ENCODE measurements at places on chromosomes 7 and 10.

- DNase-seq, result no peak
Measured at GRCh38 chr7:48042216-48042615, 6.9 kb downstream of the C7orf57 start.

GRCh38 chr7:154743206-154743605, 259.7 kb downstream of the PAXIP1 start:
- no peak for DNase-seq

DNA sequence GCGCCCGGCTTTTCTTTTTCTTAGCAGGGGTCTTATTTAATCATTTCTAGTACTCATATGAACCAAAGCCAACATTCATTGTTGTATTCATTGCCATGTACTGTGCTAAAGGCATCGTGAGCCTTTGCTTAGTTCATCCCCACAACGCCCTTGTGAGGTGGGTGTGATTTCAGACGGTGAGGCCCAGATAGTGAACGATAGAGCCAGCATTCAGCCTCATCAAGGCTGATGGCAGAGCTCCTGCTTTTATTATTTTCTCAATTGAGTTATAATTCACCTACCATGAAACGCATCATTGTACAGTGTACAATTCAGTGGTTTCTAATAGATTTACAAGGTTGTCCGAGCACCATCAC, 50.1 kb downstream of the HK1 start:
- no peak for DNase-seq

DNA sequence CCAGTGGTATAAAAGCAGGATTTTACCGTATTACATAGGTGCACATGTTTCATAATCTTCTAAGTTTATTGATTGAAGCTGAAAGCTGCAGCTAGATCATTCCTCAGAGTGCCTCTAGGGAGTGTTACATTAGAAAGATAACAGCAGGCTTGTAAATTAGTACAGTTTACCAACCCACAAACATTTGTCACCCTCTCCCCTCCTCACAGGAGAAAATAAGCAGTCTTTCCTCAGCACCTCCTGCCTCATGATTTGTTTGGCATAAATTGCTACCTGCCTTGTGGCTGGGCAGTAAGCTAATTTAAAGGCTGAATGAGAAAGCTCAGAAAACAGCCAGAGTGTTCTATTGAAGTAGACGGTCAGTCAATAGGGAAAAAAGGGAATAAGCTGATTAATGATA, 74.2 kb downstream of the NXPH1 start:
- no peak for DNase-seq

- DNase-seq, result peak; percentile 69
Measured at GRCh38 chr10:73992899-73993788, 4.8 kb upstream of the VCL start.

DNA sequence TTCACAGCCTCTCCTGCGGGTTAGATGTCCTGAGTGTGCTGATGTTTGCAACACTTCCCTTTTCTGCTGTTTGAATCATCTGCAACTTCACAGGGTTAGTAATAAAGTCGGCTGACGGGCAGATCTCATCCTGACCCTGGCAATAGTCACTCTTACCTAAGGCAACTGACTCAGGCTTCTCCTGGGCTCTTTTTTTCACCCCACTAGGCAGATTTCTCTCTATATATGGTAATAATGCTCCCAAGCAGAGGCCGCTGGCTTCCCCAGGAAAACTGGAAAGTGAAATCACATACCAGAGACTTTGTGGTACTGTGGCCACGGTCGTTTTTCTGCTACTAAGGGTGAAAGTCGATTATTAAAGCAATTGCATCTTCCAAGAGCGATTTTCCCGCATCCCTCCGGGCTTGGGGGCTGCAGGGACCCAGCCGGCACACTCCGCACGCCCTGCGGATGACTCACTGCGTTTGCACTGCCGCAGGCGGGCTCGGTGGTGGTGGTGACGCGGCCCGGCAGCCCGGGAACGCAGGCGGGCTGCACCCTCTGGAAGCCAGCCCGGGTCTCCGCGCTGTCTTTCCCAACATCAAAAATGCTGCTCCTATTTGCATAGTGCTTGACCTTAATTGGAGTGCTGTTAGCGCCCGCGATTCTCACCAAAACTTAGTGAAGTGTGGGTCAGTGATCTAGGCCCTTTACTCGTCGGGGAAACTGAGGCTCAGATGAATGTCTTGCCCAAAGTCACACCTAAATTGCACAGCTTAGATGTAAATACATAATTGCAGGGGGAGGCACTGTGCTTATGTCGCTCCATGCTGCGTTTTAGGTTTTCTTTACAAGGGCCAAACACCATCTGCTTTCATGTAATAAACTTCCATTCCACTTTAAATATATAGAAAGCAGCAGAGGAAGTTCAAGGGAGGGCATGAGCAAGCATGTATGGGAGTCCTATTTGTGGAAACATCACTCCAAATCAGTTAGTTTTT, 47.6 kb upstream of the ITGB1 start:
- peak; percentile 96 for DNase-seq

DNA sequence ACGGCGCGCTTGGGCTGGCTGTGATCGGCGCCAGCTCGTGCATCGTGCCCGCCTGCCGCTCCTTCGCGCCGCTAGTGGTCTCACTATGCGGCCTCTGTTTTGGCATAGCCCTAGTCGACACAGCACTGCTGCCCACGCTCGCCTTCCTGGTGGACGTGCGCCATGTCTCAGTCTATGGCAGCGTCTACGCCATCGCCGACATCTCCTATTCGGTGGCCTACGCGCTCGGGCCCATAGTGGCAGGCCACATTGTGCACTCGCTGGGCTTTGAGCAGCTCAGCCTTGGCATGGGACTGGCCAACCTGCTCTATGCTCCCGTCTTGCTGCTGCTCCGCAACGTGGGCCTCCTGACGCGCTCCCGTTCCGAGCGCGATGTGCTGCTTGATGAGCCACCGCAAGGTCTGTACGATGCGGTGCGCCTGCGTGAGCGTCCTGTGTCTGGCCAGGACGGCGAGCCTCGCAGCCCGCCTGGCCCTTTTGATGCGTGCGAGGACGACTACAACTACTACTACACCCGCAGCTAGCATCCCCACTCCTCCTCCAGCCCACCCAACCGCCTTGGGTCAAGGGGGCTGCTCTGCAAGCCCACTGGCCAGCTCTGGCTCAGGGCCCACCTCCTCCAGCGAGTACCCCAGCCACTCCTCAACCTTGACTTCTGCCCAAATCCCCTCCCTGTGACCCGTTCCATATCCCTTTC, 1.9 kb downstream of the SLC18A3 start:
- DNase-seq, result no peak

DNA sequence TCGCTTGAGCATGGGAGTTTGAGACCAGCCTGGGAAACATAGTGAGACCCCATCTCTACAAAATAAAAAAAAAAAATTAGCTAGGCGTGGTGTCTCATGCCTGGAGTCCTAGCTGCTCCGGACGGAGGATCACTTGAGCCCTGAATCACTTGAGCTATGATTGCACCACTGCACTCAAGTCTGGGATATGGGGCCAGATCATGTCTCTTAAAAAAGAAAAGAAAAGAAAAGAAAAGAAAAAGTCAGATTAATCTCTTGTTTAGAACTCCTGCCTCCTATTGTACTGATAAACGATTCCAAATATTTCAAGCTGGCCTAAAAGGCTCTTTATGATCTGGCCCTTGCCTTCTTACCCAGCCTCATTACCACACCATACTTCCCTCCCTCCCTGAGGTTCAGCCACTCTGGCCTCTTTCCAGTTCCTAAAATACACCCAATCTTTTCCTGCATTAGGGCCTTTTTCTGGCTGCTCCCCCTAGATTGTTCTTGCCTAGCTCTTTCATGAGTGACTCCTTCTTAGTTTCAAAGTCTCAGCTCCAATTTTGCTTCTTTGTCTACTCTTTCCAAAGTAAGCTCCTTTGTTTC, 41.7 kb downstream of the VCL start:
- DNase-seq, result peak; percentile 50

- no peak for DNase-seq
Measured at GRCh38 chr10:12448340-12448728, 99.0 kb downstream of the CAMK1D start.

DNA sequence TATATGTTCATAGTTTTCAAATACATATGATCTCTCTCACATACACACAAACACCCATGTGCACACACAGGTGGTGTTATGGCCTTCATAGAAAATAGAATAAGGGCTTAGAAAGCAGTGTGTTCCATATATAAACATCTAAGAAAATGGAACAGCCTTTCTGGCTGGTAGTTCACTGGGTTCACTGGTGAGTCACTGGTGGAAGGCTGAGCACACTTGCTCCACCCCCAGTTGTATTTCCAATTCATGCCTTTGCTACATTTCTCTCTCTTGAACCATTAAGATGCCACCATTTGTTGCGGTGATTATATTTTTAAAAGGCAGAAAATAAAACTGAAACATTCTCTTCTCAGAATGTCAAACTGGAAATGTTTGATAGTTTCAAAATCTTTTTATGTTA, 252.1 kb downstream of the GLI3 start:
- peak; percentile 10 for DNase-seq

- no peak for DNase-seq
Measured at GRCh38 chr7:2110610-2111396, 121.9 kb downstream of the MAD1L1 start.

DNA sequence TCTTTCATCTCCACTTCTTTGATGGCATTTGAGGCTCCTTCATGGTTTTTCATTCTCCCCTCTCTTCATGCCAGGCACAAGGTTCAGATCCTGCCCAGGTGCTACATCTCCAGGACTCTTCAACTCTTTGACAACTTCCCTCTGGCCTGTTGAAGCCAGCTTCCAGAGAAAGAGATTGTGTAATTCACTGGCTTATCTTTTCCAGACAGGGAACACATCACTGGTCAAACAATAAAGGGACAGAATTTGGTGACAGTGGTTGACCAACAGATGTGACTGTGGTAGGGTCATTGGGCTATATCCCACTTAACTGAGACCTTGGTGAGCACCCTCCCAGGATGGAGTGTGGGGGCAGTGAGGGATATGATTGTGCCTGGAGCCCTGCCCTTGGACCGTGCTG, 111.4 kb upstream of the AGK start:
- no peak for DNase-seq

DNA sequence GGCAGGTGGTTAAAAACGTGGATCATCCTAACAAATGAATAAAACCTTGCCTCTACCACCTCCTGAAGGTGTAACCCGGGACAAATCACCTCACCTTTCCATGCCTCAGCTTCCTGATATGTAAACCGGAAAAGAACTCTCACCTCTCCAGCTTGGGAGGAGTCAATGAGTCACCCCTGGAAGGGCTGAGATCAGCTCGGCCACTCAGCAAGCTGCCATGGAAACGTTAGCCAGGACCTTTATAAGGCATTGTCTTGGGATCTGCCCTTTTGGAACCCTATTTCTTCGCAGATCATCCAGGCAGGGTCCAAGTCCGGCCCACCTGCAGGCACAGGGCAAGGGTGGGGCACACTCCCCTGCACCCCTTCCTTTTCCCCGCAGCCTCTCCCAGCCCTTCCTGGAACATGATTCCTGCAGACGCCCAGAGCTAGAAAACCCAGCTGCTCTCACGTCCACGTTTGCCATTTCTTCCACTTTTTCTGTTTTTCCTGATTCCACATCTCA, 81.6 kb upstream of the PFKP start:
- DNase-seq, result peak; percentile 24

DNA sequence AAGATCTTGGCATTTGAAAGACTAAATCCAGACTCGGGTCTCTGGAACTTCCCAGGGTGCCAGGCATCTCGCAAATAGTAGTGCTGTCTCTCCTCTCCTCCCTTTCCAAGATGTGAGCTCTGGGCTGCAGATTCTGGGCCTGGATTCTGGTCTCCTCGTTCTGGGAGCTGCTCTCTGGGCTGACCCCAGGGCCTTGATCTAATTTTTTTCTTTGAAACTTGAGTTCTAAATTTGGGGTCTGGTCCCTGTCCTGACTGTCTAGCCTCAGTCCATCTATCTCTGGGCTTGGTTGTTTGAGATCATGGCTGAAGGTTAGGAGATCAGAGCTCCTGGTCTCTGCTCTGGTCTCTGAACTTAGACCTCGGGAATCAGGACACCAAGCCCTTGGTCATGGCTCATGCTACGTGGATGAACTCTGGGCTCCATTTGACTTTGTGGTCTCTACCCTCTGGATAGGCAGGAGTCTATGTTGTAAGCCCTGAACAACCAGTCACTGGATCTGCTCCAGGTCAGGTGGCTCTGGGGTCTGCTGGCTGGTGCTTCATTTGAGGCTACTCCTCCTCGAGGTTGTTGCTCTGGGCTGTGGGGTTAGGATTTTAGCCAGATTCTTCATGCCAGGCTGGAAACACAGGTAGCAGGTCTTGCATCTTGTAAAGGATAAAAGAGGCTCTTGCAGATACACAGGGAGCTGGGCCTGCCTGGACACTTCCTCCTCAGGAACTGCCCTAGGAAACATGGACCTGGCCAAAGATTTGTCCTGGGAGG, 8.0 kb upstream of the MBL2 start:
- DNase-seq, result no peak

DNA sequence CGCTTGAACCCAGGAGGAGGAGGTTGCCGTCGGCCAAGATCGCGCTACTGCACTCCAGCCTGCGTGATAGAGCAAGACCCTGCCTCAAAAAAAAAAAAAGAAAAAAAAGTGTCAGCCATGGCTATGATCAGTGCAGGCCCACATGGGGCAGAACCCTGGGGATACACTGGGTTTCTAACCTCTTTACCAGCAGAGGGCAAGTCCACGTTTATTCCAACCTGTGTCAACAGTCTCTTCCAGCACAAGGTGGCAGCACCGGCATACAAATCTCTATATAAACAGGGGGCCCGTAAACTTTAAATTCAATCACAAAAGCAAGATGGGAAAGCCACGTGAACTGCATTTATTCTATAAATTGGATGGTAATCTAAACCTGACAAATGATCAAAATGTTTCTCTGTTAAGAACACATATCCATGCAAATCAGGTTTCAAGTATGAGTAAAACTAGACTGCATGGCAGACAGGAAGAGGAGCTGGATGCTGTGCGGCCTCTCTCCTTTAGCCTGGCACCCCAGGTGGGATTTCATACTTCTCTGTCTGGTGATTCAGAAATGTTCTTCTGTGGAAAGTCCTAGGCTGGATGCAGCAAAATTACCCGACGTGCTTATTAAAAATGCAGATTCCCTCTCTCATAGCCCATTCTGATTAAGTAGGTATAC, 60.0 kb upstream of the STEAP1B start:
- peak; percentile 90 for DNase-seq

DNA sequence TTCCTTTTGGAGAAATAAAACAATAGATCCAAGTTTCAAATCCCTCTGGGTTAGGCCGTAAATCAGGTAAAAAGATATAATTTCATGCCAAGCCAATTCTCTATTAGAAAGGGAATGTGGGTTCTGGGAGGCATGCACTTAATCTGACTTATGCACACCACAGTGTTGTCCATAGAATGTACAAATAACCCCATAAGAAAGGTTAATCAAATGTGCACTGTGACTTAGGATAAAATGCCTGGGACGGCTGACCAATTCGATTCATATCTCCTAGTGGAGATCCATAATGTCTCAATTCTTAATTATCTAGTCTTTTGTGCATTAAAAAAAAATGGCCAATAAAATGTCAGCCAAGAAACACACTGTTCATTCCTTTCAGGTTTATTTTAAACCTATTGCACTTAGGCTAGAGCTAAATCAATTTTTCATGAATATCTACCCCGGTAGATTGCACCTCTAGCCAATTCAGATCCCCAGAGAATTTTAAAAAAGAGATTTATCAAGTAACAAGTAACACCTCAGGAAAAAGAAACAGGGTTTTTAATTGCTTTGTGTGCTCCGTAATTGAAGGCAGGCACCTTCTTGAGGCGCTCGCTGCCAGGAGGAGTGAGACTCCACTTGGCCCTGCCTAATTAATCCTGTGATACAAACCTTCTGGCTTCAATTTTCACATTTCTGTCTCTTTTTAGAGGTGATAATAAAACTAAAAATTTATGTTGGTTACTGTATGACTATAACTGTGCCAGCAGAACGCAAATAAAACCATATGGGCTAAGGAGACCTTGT, 265.1 kb downstream of the ETV1 start:
- DNase-seq, result no peak

All from suppressor macrophage treated with lipopolysaccharide for 1 hour (primary cell).